NCI-H2107 (cell line): ENCODE measurements at places on chromosomes 16 and 17.

- DNase-seq, result no peak
Observed at GRCh38 chr17:10031606-10032005, 126.5 kb upstream of the RCVRN start.

DNA sequence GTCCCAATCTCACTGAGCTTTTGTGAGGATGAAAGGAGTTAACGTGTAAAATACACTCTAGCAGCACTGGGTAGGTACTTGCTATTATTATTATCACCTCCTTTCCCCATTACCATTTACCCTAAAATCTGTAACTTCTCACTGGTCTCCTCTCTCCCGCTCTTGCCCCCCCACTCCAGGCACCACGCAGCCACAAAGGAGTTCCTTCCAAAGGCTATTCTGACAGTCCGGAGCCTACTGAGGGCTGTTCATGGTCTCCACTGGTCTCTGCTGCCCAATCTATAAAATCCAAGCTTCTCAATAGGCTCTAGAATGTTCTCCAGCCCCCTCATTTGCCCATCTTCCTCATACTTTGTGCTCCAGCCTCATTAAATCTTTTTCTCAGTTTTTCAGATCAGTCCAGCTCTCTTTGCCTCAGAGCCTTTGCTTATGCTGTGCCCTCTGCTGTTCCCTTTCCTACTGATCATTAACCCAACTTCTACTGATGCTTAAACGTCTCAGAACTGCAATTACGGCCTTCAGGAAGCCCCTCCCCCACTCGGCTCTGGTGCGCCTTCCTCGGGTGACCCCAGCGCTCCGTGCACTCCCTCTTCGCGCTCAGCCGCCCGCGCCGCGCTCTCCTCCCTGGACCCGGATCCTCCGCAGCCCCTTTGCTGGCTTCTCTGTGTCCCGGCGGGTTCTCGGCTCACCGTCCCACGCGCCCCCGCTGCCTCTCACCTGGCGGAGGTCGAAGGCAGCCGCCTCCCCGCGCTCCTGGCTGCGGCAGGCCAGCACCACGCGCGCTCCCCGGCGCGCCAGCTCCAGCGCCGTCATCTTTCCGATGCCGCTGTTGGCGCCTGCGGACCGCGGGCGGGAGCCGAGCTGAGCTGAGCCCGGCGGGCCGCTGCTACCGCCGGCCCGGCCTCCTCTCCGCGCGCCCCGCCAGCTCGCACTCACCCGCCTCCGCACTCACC is 737 bp downstream of the DHRS13 start:
- DNase-seq, result peak; percentile 54

GRCh38 chr16:28897826-28898225 is 19.5 kb downstream of the ATP2A1 start:
- DNase-seq, result no peak

- DNase-seq, result no peak
Observed at GRCh38 chr16:87930456-87930855, 5.9 kb downstream of the CA5A start.

DNA sequence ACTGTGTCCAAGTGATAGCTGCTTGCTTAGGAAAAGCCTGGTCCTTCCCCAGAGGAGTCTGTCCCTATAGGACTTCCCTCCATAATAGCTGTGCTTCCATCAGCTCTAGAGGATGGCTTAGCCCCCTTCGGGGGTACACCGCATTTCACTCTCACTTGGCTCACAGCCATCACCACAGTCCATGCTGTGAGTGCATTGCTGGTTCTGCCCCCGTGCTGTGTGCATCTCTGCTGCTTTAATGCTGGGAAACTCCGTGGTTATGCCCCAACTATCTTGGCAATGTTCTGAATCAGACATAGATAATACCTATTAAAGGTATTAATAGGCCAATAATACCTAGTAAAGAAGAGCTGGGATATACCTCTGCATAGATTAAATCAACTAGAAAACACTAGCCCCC is 58.3 kb downstream of the SIAH1 start:
- no peak for DNase-seq

GRCh38 chr16:23905027-23905426 is 69.2 kb downstream of the PRKCB start:
- no peak for DNase-seq

DNA sequence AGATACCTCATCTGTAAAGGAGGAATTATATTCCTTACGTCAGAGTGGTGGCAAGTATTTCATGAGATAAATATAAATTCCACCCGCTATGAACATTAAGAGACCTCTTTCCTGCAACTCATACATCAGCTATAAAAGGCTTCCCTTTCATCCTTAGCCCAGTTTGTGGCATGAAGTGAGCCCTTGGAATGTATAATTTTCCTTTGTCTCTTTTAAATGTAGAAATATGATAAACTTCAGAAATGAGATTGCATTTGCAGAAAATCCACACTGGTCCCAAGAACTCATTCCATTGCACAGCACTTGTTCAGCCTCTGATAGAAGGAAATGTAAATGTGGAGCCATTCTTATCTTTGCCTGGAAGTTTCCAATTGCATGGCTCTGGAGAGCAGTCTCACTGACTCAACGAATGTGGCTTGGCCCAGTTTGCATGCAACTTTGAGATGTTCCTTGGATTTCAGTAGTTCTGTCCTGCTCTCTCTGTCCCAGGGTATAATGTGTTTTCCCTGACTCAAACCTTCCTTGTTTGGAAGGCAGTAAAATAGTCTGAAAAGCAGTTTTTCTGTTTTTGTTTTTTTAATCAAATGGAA is 746.4 kb downstream of the CDH11 start:
- no peak for DNase-seq

- no peak for DNase-seq
Observed at GRCh38 chr17:66605541-66605940, 229.4 kb upstream of the CACNG5 start.

DNA sequence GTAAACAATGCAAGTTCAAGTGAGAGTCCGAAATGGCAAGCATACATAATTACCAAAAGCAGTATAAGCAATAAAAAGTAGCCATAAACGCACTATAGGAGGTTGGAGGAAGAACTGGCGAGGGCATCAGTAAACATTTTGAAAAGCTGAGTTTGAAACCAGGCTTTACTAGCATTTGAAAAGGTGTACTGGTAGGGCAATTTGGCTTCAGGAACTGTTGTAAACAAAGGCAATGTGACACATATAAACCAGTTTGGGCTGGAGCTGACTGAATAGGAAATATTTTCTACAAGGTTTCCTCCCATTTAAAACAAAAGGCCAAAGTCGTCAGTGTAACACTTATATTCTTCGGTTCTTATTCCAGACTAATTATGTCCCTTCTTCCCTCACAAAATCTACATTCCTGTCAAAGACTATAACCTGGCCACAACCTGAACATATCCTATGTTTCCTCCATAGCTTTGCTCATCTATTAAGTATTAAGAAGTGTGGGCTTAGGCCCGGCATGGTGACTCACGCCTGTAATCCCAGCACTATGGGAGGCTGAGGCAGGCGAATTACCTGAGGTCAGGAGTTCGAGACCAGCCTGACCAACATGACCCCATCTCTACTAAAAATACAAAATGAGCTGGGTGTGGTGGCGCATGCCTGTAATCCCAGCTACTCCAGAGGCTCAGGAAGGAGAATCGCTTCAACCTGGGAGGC is 7.8 kb downstream of the CBX1 start:
- DNase-seq, result no peak

DNA sequence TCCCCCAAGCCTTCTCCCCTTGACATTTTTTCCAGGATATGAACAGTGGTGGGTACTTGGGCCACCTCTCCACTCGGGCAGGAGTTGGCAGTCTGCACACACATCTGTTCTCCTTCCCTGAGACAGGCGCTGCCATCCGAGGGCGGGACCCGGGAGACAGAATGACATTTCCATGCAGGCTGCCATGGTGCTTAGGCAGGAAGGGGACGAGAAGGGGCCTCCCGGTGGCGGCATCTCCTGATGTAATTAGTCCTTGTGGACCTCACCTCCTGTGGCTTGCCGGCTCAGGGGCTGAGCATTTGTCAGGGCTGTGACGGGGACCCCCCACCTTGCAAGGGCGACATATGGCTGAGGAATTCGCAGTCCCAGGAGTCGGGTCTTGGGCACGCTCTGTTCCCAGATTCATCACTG is 197.2 kb downstream of the FOXL1 start:
- no peak for DNase-seq

DNA sequence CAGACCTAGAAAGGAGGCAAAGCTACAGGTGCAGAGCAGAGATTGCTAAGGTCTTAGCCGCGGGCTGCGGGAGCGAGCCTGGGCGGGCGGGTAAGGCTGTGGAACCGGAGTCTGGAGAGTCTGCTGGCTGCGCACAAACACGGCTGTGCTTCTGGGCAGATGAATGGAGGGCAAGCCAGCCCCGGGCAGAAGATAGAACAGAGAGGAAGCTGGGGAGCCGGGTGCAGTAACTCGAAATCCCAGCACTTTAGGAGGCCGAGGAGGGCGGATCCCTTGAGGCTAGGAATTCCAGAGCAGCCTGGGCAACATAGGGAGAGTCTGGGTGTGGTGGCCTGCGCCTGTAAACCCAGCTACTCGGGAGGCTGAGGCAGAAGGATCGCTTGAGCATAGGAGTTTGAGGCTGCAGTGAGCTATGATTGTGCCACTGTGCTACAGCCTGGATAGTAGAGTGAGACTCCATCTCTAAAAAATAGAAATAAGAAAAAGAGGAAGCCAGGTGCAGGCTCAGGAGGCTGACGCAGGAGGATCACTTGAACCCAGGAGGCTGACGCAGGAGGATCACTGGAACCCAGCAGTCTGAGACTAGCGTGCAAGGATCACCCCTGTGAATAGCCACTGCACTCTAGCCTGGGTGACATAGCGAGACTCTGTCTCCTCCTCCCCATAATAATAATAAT is 56.3 kb downstream of the PITPNC1 start:
- no peak for DNase-seq

- no peak for DNase-seq
Observed at GRCh38 chr17:34378664-34379101, 15.7 kb upstream of the CCL1 start.

- DNase-seq, result no peak
Observed at GRCh38 chr17:7108560-7108925, 6.1 kb downstream of the ASGR2 start.

DNA sequence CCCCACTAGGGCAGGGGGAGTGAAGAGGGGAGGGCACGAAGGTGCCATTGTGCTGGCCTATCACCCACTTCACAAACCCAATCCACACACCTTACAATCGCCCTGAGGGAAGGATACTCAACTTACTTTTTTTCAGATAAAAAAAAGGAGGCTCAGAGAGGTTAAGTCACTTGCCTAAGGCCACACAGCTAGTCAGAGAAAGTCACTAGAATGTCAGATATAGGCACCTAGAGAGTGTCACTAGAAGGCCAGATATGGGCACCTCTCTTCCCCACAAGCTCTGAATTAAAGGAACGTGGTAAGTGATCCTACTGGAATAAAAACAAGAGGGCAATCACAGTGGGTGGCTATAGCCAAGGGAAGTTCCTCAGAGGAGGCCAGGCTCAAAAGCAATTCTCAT is 204.5 kb upstream of the ASIC2 start:
- DNase-seq, result no peak

GRCh38 chr17:66625311-66625767 is 209.6 kb upstream of the CACNG5 start:
- DNase-seq, result no peak

DNA sequence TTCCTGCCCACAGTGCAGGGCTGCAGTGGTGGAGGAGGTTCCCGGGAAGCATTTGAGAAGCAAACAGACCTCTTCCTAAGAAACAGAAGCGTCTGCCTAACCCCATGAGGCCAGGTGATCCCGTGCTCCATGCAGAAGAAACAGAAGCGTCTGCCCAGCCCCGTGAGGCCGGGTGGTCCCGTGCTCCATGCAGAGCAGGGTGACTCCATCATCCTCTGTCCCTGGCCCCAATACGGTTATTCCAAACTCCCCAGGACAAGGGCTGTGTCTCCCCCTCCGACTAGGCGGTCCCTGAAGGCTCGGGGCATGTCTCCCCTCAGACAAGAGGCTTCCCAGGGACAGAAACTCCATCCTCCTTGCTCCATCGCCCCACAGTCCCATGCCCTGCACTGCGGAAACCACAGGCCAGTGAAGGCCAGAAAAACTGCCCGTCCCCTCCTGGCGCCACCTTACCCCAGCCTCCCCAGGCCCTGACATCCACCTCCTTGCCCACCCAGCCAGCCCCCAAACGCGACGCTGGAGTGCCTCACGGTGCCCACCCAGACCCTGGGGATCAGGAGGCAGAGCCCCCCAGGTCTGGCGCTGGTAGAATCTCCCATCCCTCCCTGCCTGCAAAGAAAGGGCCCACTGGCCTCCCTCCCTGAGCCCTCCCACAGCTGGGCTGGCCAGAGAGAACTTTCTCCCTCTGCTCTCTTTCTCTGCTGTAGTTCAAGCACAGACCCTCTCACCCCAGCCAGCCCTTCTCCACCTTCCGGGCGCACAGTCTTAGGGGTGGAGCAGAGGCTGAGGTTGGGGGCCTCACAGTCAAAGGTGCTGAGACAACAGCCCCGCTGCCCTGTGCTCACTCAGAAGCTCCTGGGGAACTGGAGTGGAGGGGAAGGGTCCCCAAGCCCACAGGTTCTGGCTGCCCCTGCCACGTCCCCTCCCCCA is 30.6 kb upstream of the KRT17 start:
- no peak for DNase-seq

- no peak for DNase-seq
Observed at GRCh38 chr16:4570688-4571321, 14.7 kb downstream of the C16orf96 start.

DNA sequence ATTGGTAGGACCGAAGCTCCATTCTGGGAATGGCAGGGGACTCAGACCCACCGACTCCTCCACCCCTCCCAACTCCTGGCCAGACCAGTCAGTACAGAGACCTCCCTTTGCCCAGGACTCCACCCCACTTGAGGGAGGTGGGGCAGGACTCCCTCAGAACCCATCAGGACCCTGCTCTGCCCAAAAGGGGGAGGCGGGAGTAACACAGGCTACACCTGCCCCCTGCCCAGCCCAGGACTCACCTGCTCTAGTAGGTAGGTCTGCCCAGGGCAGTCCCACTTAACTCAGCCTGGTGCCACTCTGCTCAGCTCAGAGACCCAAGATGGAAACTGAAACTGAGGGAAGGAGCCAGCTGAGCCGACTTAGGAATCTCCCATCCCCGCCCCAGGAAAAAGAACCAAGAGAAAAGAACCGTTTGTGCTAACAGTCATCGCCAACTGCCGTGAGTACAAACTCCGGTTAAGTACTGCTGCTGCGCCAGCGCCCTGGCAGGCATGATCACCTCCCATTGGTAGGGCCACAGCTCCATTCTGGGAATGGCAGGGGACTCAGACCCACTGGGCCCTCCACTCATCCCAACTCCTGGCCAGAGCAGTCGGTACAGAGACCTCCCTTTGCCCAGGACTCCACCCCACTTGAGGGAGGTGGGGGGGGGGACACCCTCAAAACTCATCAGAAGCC is 503 bp downstream of the DHX58 start:
- no peak for DNase-seq

- DNase-seq, result no peak
Observed at GRCh38 chr16:85961988-85962915, 63.3 kb downstream of the IRF8 start.

- DNase-seq, result no peak
Observed at GRCh38 chr16:89505204-89506112, 2.7 kb upstream of the SPG7 start.
